B cell (primary cell): ENCODE measurements at places on chromosomes 4 and X.

- peaks cover 3% of the 10 kb centered on the region for H3K4me1 ChIP-seq
- no peaks in the 10 kb centered on the region for H3K36me3 ChIP-seq
- H3K27ac ChIP-seq: no peak overlapping the region
- DNase-seq: peak; percentile 10
- peak overlapping the region; percentile 72 for H3K4me3 ChIP-seq
- H3K27me3 ChIP-seq: no peaks in the 10 kb centered on the region
Observed at GRCh38 chrX:85243155-85243554, 424 bp downstream of the SATL1 start.

DNA sequence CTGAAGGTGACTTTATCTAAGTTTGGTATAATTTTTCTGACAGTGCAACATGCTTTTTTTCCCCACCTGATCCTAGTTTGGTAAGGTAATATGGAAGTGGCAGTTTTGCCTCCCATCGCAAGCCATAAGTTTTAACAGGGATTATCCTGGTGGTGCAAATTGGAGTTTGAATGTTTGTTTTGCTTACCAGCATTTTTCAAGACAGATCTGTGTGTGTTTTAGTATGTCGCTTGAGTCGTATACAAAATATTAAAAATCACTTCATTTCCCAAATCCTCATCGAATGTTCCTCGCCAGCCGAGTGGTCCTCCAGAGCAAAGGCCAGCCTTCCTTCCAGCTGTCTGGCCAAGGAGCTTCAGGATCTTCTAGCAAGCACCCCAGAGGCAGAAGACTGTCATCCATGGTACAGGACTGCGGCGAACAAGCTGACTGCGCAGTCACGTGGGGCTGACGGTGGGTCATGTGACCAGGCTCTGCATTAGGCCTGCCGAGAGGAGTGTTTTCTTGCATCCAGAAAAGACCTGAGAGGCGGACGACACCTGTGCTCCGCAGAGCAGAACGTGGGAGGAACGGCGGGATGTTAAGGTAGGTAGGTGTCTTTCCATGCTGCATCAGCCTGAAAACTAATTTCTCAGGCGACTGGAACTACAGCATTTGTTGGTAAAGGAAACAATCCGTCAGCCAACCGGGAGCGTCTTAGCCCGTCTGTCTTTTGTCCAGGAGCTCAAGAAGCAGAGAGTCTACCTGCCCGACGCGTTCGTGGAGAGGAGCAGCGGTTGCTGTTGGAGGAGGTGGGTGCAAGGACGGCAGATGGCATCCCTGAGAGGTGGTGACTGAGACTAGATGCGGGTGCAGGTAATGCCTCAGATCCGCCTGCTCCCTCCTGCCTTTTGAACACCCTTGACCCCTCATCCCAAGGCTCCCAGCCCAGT lies at the start of gene GPRASP3:
Gene GPRASP3, plus strand, starts transcription at position 507 of the 932 bp plus-strand sequence. CDS start 28,253 bp downstream, outside the sequence.
- H3K4me3 ChIP-seq: peak within 1 kb of the TSS; percentile 48
- DNase-seq: peak; percentile 62
- H3K27ac ChIP-seq: no peak within 1 kb of the TSS
- H3K27me3 ChIP-seq: no peaks in the 10 kb centered on the region
- no peaks in the 10 kb centered on the region for H3K36me3 ChIP-seq
- H3K4me1 ChIP-seq: peaks cover 10% of the 10 kb centered on the region

DNA sequence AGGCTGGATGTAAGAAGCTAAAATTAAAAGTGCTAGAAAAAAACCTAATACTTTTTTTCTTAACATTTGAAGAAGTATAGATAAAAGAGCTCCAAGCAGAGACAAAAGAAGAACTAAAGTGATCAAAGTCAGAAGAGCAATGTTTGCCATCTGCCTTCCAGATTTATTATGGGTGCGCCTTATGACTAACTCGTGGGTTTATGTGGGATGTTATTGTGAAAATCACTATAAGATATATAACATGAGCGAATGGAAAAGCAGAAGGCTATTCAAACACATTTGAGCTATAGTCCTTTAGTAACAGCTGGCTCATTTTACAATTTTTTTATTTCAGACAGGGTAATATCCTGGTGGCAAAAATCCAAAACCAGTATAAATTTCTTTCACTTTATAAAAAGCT lies 1040.7 kb downstream of the RAPGEF2 start:
- H3K36me3 ChIP-seq: no peaks in the 10 kb centered on the region
- H3K4me3 ChIP-seq: no peak overlapping the region
- no peaks in the 10 kb centered on the region for H3K4me1 ChIP-seq
- H3K27me3 ChIP-seq: no peaks in the 10 kb centered on the region
- no peak for DNase-seq

DNA sequence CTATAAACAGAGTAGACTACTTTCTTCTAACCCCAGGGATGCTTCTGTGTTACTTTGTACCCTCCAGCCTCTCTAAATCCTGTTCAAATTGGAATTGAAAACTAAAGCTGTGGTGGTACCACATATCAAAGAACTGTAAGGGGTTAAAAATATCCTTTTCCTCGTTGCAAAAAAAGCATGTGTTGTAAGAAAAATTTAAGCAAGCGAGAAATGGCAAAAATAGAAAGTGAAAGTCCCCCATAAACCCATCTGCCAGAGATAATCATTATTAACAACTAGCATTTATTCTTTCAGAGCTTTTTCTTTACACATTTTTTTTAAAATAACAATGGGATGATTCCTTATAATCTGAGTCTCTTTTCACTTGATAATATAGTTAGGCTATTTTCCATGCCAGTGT lies 40.6 kb downstream of the TMEM164 start:
- no peaks in the 10 kb centered on the region for H3K27me3 ChIP-seq
- DNase-seq: no peak
- no peak overlapping the region for H3K4me3 ChIP-seq
- no peaks in the 10 kb centered on the region for H3K36me3 ChIP-seq

GRCh38 chrX:56803850-56804681 lies 75.0 kb downstream of the NBDY start:
- H3K36me3 ChIP-seq: no peaks in the 10 kb centered on the region
- H3K4me3 ChIP-seq: no peak overlapping the region
- peaks cover 31% of the 10 kb centered on the region for H3K4me1 ChIP-seq
- H3K27me3 ChIP-seq: no peaks in the 10 kb centered on the region
- no peak overlapping the region for H3K27ac ChIP-seq

GRCh38 chrX:130793975-130794374 lies 109.0 kb downstream of the ENOX2 start:
- no peak overlapping the region for H3K4me3 ChIP-seq
- no peaks in the 10 kb centered on the region for H3K27me3 ChIP-seq
- no peaks in the 10 kb centered on the region for H3K36me3 ChIP-seq
- H3K27ac ChIP-seq: no peak overlapping the region
- no peaks in the 10 kb centered on the region for H3K4me1 ChIP-seq

GRCh38 chrX:2578864-2579263 lies 78.1 kb upstream of the DHRSX start:
- no peak overlapping the region for H3K4me3 ChIP-seq
- no peak for DNase-seq
- H3K27me3 ChIP-seq: peaks cover 26% of the 10 kb centered on the region
- no peaks in the 10 kb centered on the region for H3K36me3 ChIP-seq
- H3K27ac ChIP-seq: no peak overlapping the region

GRCh38 chr4:53614591-53614990 lies 23.3 kb upstream of the LNX1 start:
- H3K4me1 ChIP-seq: no peaks in the 10 kb centered on the region
- no peak for DNase-seq
- H3K27me3 ChIP-seq: no peaks in the 10 kb centered on the region
- no peaks in the 10 kb centered on the region for H3K36me3 ChIP-seq
- H3K27ac ChIP-seq: no peak overlapping the region

GRCh38 chrX:15576019-15576418 lies 24.7 kb downstream of the ACE2 start:
- no peak overlapping the region for H3K4me3 ChIP-seq
- no peaks in the 10 kb centered on the region for H3K4me1 ChIP-seq
- no peak for DNase-seq
- H3K27ac ChIP-seq: no peak overlapping the region
- H3K27me3 ChIP-seq: no peaks in the 10 kb centered on the region
- no peaks in the 10 kb centered on the region for H3K36me3 ChIP-seq

DNA sequence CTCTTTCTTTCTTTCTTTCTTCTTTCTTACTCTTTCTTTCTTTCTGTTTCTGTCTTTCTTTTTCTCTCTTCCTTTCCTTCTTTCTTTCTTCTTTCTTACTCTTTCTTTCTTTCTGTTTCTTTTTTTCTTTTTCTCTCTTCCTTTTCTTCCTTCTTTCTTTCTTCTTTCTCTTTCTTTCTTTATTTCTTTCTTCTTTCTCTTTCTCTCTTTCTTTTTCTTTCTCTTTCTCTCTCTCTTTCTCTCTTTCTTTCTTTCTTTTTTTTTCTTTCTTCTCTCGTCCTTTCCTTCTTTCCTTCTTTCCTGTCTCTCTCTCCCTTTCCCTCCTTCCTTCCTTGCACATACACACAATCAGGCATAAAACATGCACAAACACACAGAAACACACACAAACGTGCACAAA lies 79.3 kb upstream of the SHOX start:
- H3K4me1 ChIP-seq: no peaks in the 10 kb centered on the region
- H3K36me3 ChIP-seq: no peaks in the 10 kb centered on the region
- H3K27ac ChIP-seq: no peak overlapping the region
- no peak for DNase-seq
- H3K4me3 ChIP-seq: no peak overlapping the region
- H3K27me3 ChIP-seq: no peaks in the 10 kb centered on the region

GRCh38 chr4:163757219-163757618 lies 262.7 kb downstream of the TMA16 start:
- H3K4me3 ChIP-seq: no peak overlapping the region
- H3K27ac ChIP-seq: no peak overlapping the region
- peaks cover 5% of the 10 kb centered on the region for H3K4me1 ChIP-seq
- no peak for DNase-seq

DNA sequence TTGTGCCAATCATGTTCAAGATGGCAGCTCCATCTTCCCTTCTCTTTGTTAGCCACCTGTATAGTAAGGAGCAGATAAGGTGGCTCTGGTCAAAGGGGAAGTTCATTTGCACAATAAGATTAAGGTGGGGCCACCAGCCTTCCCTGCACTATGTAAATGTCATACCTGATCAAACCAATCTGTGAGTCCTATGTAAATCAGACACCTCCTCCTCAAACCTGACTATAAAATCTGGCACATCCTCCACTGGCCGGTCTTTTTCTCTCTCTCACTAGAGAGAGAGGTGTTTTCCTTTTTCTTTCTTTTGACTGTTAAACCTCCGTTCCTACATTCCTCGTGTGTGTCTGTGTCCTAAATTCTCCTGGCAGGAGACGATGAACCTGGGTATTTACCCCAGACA lies 572.5 kb upstream of the AADAT start:
- no peak for DNase-seq
- H3K4me1 ChIP-seq: no peaks in the 10 kb centered on the region
- H3K27me3 ChIP-seq: no peaks in the 10 kb centered on the region
- H3K36me3 ChIP-seq: no peaks in the 10 kb centered on the region
- no peak overlapping the region for H3K27ac ChIP-seq

GRCh38 chr4:16521156-16521915 lies 295.1 kb upstream of the TAPT1 start:
- H3K4me1 ChIP-seq: no peaks in the 10 kb centered on the region
- no peak overlapping the region for H3K4me3 ChIP-seq
- no peak overlapping the region for H3K27ac ChIP-seq
- H3K27me3 ChIP-seq: no peaks in the 10 kb centered on the region
- no peaks in the 10 kb centered on the region for H3K36me3 ChIP-seq

- no peaks in the 10 kb centered on the region for H3K4me1 ChIP-seq
- H3K4me3 ChIP-seq: no peak overlapping the region
- no peak overlapping the region for H3K27ac ChIP-seq
- no peaks in the 10 kb centered on the region for H3K27me3 ChIP-seq
- H3K36me3 ChIP-seq: no peaks in the 10 kb centered on the region
Observed at GRCh38 chr4:169996379-169997240, 29.6 kb downstream of the MFAP3L start.

DNA sequence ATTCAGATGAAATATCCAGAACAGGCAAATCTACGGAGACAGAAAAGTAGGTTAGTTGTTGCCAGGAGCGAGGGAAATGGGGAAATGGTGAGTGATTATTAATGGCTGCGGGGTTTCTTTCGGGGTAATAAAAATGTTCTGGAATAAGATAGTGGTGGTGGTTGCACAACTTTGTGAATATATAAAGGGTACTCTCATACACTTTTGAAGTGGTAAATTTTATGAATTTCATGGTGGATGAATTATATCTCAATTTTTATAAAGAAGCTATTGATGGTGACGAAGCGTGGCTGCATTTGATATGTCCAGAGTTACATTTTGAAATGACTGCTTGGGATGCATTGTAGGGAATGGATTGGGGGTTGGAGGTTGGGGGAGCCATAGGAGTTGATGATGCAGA lies 16.3 kb downstream of the FAM47E start:
- H3K4me1 ChIP-seq: no peaks in the 10 kb centered on the region
- H3K27me3 ChIP-seq: no peaks in the 10 kb centered on the region
- DNase-seq: no peak
- H3K27ac ChIP-seq: no peak overlapping the region

- no peaks in the 10 kb centered on the region for H3K4me1 ChIP-seq
- H3K27ac ChIP-seq: no peak overlapping the region
- no peaks in the 10 kb centered on the region for H3K36me3 ChIP-seq
- H3K27me3 ChIP-seq: no peaks in the 10 kb centered on the region
Observed at GRCh38 chr4:3215733-3216132, 33.2 kb upstream of the MSANTD1 start.

GRCh38 chr4:40234519-40235039 lies 37.7 kb downstream of the RHOH start:
- no peak for DNase-seq
- H3K4me3 ChIP-seq: no peak overlapping the region
- peak overlapping the region; percentile 63 for H3K27ac ChIP-seq
- H3K4me1 ChIP-seq: peaks cover 71% of the 10 kb centered on the region

DNA sequence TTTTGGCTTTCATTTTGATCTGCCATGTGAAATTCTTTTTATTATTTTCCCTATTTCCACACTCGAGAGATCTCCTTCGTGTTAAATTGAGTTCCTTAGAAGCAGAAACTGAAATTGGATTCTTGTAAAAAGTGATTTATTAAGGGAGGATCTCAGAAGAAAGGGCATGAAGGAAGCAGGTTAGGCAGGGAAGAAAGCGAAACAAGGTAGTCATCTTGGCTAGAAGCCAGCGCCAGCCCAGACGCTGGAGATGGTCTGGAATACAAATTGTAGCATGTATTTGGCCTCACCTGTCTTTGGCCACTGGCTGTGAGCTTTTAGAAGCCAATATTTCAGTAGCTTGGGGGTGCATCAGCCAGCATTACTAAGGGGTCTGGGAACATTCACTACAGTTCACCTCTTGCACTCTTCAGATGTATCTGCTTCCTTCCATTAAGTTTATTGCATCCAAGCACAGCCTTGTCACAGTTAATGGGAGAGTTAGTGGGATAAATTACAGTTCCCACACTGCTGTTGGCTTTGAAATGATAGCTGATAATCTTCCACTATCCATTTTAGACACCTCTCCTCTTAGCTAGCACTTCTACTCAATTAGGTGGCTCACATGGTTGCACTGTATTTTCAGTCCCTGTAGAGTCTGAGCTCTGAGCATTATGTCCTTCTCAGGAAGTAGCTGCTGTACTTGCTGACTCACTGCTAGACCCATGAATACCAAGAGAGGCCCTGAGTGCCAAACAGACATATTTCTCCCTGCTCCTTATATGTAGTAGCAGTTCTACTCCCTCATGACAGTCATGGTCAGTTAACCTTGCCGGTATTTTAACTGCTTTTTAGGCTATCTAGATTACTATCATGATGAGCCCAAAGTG lies 14.6 kb downstream of the GRXCR1 start:
- H3K4me1 ChIP-seq: no peaks in the 10 kb centered on the region
- no peak overlapping the region for H3K4me3 ChIP-seq
- no peaks in the 10 kb centered on the region for H3K36me3 ChIP-seq
- no peak for DNase-seq
- H3K27ac ChIP-seq: no peak overlapping the region
